ENCODE measurements at places on chromosomes 3 and 15.

DNA sequence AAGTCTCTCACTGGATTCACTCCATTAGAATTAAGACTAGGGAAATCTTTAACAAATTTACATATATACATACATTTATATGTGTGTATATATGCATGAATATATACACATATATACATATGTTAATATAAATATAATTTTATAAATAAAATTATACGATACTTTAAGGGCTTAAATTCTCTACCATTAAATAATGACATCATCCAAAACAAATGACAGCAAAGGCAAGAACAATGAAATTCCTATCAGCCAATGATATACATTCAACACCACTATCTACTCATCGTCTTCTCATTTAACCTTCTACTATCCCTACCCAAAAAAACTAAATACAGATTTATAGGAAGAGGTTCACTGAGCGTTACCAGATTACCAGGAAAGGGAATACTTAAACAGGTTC is 152.0 kb downstream of the VPS13C start:
- no peak for DNase-seq

- DNase-seq: no peak
Measured at GRCh38 chr3:126685021-126685420, 19.0 kb upstream of the CHCHD6 start.

DNA sequence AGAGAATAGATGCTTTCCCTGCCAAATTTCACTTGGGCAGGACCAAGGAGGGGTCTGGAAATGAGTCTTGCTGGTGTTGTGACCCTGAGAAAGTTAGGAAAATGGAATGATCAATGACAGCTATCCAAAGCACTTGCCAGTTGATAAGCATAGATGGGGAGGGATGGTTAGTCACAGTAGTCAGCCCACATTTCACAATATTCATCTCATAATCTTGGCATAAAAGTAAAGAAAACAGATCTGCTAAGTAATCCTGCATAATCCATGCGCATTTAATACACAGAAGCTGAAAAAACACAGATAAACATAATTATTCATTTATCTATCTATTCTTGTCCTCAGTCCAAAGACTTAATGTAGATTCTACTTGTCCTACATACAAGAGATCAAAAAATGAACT is 184.1 kb downstream of the ZIC4 start:
- DNase-seq: no peak

- no peak for DNase-seq
Measured at GRCh38 chr3:62277450-62277849, 95.9 kb downstream of the FEZF2 start.

DNA sequence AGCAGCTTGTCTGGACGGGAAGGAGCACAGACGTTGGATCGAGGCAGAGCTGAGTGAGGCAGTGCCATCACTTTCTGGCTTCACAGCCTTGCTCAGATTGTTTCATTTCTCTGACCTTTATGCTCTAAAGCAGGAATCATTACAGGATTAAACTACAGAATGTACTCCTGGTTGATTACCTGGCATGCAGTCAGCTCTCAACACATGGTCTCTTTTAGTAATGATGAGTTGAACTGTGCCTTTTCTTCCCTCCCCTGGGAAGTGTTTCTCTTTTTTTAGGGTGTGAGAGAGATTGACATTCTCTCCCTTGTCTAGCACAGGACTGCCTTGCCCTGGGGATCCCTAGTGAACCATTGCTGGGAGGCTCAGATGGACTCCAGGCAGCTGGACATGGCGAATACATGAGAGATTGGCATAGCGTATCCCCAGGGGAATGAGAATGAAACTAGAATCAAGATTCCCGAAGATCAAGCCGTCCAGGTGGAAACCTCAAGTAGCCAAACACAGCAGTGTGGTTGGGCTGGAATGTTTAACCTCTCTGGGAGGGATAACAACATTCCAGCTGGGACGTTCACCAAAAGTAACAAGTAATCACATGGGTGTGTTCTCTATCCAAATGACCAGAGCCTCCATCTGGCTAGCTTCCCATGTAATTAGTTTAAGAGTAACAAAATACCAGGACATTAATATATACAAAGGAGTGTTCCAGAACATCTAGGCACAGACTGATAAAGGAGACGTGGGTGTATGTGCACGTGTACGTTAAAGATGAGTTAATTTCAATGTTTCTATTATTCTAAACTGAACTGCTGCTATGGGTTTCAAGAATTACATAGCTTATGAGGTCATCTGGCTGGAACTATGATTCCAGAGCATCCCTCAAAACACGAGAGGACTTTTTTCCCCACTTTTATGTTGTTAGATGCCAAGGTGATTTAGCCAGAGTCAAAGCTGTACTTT is 118.6 kb upstream of the NR2E3 start:
- DNase-seq: no peak

DNA sequence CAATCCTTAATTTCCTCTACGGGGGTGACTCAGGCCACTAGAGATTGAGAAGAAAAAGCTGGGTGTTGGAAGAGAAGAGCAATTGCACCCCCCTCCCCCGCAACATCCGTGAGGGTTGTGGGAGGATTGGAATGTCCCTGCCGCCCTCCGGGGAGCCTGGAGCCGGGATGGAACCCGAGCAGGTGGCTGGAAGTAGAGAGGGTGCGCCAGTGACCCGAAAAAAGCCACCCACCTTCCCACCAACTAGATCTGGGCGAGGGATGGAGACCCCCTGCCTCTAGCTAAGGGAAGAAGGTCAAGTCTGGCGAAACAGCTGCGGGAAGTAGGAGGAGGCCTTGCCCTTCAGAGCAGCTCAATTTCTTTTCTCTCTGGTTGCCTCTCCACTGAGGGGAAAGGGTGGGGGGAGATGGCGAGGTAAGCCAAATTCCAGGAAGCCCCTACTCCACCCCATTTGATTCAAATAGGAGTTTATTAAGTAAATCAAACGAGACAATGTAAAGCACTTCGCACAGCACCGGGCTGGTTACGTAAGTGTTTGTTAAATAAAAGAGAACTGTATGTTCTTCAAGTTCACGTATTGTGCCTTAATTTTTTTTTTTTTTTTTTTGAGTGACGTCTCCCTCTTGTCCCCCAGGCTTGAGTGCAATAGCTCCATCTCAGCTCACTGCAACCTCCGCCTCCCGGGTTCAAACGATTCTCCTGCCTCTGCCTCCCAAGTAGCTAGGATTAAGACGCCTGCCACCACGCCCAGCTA is 1.1 kb upstream of the WWTR1 start:
- no peak for DNase-seq

DNA sequence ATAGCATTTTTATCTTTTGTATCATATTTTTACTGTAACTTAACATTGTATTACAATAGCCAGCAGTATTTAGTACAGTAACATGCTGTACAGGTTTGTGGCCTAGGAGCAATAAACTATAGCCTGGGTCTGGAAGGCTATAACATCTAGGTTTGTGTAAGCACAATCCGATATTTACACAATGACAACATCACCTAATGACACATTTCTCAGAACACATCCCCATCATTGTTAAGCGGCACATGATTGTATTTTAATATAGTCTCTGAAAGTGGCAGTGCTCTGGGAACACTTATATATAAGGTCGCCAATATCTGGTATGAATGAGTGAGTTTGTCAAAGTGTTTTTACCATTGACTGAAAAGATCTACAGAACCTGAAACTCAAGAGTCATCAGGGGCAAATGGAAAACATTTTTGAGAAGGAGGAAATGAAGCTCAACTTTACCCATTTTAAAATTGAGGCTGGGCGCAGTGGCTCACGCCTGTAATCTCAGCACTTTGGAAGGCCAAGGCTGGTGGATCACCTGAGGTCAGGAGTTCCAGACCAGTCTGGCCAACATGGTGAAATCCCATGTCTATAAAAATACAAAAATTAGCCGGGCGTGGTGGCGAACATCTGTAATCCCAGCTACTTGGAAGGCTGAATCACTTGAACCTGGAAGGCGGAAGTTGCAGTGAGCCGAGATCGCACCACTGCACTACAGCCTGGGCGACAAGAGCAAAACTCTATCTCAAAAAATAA is 38.8 kb upstream of the TNFSF10 start:
- no peak for DNase-seq

GRCh38 chr3:133943639-133944141 is 48.0 kb upstream of the RAB6B start:
- DNase-seq: no peak

DNA sequence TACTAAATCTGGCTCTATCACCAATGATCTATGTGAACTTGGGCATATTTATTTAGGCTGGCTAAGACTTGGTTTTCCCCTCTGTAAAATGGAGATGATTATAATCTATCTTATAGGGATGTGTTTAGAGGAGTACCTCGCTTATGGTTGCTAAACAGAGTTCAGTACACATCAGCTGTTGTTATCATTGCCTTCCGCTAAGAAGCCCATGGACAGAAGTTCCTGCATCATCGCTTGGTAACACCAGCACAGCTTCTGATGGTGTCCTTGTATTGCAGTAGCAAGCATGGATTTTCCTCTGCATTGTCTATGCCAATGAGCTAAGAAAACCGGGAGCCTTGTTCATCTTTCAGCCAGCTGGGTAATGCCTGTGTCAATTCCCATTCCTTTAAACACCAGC is 73.1 kb upstream of the LRTM1 start:
- DNase-seq: no peak

DNA sequence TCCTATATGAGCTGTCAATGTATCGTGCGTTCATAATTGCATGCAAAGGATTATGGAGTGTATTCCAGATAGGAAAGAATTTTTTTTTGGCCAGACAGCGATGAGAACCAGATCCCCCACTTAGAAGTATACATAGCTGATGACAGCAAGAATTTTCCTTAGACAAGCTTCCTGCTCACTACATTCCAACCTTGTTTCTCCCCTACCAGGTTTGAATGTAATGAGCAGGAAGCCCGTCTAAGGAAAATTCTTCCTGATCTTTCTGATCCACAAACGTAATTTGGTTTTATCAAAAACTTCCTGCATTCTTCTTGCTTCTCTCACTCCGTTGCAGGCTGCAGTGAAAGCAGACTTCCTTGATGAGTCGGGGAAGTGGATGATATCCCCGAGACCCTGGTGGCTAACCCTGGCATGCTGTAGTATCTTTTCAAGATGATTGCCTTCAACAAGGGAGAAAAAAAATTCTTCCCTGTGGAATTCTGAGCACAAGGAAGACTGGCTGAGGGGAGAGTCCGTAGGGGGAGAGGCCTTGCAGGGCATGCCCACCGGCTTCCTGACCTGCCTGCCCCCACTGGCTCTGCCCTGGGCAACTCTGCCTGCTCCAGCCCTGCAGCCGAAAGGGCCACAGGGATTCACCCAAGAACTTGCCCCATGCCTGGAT is 243.1 kb downstream of the TLE3 start:
- no peak for DNase-seq

DNA sequence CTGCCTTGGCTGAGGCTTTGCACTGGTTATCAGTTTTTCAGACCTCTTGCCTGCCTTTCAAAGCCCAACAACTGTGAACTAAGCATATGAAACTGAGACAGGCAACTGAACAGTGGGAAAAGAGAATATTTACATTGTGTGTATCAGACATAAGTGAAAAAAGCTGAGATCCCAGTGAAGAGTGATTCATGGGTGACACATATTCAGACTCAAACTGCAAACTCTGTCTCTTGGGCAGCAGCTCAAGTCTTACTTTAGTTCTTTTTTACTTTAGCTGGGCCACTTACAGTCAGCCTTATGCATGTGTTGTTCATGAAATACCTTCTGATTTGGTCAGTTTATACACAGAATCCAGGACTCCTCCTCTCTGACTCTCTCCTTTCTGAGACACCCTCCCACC is 19.2 kb downstream of the SUCLG2 start:
- DNase-seq: no peak

DNA sequence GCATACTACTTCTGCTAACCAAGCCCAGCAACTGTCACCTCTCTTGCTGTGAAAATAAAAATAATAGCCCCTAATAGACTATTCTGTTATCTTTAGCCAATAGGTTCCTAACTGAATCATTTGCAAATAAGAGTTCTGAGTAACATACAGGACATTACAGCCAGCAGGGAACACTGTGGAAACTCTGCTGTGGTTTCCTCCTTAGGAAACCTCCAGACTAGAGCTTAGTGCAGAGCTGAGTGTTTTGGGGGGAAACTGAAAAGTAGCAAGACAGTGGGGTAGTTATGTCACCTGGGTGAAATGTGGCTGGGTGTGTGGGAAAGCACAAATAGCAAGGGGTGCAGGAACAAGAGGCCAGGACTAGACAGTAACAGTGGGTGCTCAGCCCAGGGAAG is 32.4 kb downstream of the DZIP1L start:
- no peak for DNase-seq

- no peak for DNase-seq
Measured at GRCh38 chr3:88133711-88134263, 16.0 kb upstream of the C3orf38 start.

DNA sequence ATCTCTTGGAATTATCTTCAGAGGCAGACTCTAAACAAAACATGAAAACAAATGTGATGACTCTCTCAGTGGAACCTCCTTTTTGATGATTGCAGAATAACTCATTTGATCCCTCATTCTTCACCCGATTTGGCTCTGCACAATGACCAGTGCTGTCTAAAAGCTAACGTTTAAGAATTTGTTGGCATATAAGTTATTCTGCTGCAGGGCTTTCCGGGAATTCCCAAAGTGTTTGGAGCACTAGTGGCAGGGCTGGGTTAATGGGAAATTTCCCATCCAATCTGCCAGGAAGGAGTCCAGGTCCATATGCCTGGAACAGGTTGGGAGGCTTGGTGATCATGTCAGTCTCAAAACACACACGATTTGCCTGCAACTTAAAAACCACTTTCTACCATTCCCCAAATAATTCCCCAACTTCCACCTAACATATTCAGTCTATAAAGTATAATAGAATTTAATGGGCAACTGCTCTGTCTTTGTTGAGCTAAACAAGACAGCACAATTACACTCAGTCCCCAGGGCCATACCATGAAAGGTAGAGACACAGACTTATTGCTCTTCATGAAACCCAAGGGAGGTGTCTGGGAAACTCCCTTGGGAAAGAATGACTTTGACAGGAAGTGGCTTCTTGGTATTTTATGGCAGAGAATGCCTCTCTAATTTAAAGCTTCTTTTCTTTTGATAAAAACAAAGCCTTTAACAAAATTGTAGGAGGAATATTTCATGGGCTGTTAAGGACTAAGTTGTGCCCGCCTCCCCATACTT is 38.0 kb downstream of the ARRDC4 start:
- no peak for DNase-seq

DNA sequence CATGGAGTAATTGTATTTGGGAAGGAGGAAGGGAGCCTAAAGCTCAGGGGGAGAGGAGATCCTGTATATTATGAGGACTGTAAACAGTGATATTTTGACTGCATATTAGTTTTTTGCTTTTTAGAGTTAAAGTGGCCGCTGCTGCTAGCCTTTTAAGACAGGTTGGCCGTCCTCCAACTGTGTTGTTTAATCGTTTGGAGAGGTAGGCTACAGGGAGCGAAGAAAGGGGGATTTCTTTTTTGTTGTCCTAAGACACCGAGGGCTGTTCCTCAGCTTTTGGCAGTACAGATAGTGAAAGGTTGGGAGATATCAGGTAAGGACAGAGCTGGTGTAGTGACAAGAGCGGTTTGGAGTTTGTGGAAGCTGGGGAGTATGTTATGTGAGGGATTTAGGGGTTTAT is 38.2 kb upstream of the RNF7 start:
- DNase-seq: no peak

DNA sequence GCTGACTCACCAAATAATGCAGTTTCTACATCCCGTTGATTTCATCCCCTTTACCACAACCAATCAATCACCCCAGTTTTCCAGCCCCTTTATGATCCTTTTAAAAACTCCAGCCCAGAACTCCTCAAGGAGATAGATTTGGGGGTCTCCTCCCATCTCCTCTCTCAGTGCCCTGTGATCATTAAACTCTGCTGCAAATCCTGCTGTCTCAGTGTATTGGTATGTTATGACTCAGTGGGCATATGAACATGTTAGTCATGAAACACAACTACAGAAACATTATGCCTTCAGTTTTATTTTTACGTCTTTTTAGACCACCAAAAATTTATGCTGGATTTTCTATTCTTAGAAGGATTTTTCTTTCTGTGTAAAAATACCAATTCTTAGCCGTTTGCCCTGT is 213.7 kb downstream of the DIPK2A start:
- no peak for DNase-seq
